Metanephros (tissue), 2 donors: ENCODE measurements at places on chromosomes 13 and 19. TPM values are rescaled to one million over a fixed set of nuclear protein-coding genes. Genes with fewer than 3 reads are reported as not detected.

The GPR12 gene
- total RNA-seq: 0.06 TPM

The LILRA1 gene
- 1.1 TPM for total RNA-seq

The METTL21C gene
- 0.82 TPM for total RNA-seq

The SEMA6B gene
- total RNA-seq: 6.4 TPM

The ZNF324B gene
- total RNA-seq: 13.7 TPM

The ZNF816 gene
- total RNA-seq: 16.3 TPM
